Omental fat pad (tissue), 4 donors: ENCODE measurements at places on chromosomes 3 and 15.

- DNase-seq = no peak
Measured at GRCh38 chr15:72958634-72959033, 93.6 kb upstream of the NEO1 start.

- DNase-seq = no peak
Measured at GRCh38 chr3:130825762-130826299, 68.1 kb upstream of the ATP2C1 start.

GRCh38 chr15:79680720-79681119, 216.1 kb downstream of the MTHFS start:
- no peak for DNase-seq

DNA sequence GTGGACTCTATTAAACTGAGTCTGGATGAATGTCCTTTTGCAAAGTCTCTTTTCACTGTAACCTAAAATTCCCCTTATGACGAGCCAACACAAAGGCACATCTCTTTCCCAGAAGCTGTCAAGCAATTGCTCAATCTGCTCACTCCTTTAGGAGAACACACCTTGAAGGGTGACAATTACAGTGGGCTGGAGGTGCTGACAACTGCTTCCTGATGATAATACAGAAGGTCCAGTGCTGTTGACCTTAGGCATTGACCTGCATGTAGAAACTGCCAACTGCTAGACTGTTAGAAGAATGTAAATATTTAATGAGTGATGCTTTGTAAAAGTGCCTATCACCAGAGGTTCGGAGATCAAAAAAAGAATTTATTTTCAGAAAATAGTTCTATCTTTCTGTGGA, 757.7 kb downstream of the GRM7 start:
- DNase-seq = no peak

- no peak for DNase-seq
Measured at GRCh38 chr3:39981547-39982184, 172.3 kb downstream of the MYRIP start.

DNA sequence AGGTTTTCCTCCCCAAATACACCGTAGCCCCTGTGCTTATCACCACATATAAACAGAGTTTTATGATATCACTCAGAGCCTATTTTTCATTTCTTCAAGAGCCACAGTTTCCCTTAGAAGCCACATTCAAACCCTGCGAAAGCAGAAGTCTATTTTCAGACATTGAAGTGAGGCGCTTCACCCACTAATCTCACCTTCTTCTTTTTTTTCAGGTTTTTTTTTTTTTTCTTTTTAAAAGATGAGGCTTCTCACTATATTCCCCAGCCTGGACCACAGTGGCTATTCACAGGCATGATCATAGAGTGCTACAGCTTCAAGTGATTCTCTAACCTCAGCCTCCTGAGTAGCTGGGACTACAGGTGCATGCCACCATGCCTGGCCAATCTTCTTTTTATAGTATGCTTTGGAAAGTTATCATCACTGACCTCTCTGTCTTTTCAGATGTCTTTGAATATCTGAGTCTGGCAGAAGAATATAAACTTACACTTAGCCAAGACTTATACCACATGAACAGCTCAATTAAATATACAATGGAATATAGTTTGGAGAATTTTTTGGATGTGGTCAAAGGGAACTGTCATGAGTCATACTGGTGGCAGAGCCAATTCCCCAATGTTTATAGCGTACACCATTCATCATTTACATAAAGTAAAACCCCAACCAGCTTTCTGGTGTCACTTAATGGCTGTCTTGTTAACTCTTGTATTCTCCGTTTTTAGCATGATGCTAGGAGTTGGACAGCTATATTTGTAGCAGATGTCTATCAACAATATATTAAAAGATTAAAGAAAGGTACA, 59.7 kb upstream of the CCDC50 start:
- no peak for DNase-seq

DNA sequence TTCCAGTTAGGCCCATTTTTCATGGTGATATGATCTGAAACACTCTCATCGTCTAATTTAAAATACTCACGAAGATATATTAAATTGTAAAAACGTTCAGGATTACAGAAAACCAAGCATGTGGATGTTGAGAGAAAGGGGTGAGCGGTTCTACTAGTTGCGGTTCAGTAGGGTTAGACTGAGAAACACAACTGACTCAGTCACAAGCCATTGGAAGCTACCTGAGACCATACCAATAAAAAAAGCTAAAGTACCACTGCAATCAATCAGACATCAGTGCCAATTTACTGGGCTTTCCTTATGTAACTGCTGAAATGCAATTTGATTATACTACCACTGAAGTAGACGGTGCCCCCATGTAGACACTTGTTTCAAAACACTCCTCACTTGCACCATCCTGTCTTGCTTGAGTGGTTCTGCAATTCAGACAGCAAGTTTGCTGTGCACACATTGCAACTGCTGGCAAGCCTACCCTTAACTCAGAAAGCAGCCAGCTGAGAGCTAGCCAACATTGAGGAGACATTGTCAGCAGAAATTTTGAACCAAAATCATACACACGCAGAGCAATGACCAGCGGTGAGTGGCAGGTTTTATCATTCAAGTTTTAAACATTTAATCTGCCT, 368.7 kb upstream of the ARHGEF26 start:
- no peak for DNase-seq

DNA sequence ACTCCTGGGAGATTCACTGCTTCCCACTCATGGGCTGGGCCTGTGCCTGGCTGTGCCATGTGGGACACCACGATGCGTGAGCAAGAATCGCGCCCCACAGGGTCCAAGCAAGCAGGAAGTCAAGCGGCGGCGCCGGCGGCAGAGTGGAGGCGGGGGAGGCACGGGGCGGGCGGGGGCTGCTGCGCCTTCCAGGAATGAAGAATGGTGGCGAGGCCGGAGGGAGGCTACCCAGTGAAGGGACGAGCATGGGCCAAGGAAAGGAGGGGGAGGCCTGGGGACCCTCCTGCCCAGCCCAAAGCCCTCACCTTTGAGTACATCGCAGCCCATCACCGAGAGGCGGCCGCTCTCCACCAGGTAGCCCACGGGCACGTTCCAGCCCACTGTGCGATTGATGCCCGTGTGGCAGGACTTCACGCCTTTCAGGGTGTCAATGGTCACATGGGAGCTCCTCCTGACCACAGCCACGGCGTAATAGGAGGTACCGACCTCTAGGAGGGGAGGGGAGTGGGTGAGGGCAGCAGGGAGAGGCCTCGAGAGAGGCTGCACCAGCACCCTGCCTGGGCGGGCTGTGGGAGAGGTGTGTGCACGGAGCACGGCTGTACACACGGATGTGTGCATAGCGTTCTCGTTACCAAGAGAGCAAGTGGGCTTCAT, 5.5 kb downstream of the MELTF start:
- no peak for DNase-seq

GRCh38 chr15:64133623-64134344, 17.7 kb upstream of the SNX22 start:
- no peak for DNase-seq

- DNase-seq = no peak
Measured at GRCh38 chr15:91140601-91141000, 40.5 kb downstream of the SV2B start.

- no peak for DNase-seq
Measured at GRCh38 chr3:171873580-171873979, 30.4 kb downstream of the TMEM212 start.

- DNase-seq = no peak
Measured at GRCh38 chr3:158727206-158728060, 4.8 kb downstream of the RARRES1 start.

DNA sequence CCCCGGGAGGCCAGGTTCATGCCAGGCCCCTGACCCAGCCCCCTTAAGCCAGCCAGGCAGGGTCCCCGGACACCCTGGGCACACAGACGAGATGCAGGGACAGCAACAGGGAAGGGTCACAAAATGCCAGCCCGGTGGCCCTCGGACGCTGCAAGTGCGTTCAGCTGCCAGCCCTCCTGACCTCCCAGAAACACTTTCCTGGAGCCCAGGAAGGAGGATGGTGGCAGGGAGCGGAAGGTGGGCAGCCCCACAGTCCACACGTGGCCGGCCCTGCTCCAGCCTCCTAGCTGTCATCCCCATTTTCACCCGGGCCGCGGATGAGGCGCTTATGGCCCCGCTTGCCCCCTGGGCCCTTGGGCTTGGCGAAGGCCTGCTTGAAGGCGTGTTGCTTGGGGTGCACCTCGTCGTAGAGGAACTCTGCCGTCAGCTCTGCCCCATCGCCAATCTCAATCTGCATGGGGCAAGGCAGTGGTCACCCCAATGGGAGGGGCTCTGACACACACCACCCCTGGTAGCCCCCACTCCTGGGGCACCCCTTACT, 3.4 kb upstream of the TLR9 start:
- DNase-seq = no peak

GRCh38 chr3:61233746-61234145, 17.5 kb downstream of the FHIT start:
- no peak for DNase-seq

- peak; percentile 46 for DNase-seq
Measured at GRCh38 chr3:47780741-47781684, 680 bp downstream of the SMARCC1 start.

GRCh38 chr3:193910886-193911738, 224.8 kb upstream of the HES1 start:
- DNase-seq = no peak
